ENCODE measurements at places on chromosomes 7 and 10.

DNA sequence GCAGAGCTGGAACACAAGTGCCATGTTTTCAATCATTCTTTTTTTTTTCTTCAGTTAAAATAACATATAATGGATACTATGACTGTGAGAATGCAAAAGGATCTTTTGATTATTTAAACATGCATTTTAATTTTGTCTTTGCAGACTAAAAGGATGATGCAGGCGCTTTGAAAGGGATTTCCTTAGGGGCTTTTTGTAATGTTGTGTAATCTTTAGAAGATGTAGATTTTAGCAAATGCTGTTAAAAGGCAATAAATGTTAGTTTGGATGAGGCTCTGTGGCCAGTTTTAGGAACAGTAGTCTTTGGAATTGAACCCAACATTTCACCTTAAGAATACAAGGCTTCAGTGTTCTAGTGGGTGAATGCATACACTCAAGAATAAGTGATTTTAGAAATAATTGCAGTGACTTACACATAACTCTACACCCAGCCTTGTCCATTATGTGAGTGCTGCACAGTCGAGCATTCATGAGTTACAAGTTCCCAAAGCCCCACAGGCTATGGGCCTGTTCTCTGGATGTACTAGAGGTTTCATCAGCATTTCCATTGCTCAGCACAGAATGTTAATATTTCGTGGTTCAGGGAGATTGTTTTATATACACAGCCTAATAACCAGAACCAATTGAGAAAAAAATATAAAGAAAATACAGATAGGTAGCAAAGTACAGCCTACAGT is 11.6 kb downstream of the PAPSS2 start:
- no peak for DNase-seq

DNA sequence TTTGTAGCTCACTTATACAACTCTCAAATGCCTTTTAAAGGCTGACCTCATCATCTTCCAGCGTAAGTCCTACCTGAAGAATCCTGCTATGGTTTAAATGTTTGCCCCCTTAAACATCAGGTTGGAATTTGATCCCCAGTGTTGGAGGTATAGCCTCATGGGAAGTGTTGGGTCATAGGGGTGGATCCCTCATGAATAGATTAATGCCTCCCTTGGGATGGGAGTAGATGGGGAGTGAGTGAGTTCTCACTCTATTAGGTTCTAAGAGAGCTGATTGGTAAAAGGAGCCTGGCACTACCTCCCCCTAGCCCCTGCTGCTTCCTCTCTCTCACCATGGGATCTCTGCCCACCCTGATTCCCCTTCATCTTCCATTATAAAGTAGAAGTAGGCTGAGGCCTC is 285.6 kb downstream of the FZD1 start:
- no peak for DNase-seq

GRCh38 chr7:103292122-103292521 is 5.1 kb upstream of the PMPCB start:
- no peak for DNase-seq

- DNase-seq, result no peak
These were observed 287.0 kb downstream of the WDR37 start for GRCh38 chr10:1343176-1343575.

DNA sequence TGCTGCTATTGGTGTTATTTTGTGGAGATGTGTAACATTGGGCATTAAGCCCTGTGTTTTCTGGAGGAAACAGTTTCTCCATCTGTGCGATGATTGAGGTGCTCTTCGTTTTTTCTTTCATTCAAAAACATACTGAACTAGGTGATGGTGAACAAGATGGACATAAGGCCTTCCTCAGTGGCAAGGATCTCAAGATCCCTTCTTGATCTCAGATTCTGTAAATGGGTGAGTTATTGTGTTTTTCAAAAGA is 759 bp upstream of the ELAPOR2 start:
- no peak for DNase-seq

- no peak for DNase-seq
These were observed 176.2 kb downstream of the PTPRN2 start for GRCh38 chr7:158411232-158411950.

DNA sequence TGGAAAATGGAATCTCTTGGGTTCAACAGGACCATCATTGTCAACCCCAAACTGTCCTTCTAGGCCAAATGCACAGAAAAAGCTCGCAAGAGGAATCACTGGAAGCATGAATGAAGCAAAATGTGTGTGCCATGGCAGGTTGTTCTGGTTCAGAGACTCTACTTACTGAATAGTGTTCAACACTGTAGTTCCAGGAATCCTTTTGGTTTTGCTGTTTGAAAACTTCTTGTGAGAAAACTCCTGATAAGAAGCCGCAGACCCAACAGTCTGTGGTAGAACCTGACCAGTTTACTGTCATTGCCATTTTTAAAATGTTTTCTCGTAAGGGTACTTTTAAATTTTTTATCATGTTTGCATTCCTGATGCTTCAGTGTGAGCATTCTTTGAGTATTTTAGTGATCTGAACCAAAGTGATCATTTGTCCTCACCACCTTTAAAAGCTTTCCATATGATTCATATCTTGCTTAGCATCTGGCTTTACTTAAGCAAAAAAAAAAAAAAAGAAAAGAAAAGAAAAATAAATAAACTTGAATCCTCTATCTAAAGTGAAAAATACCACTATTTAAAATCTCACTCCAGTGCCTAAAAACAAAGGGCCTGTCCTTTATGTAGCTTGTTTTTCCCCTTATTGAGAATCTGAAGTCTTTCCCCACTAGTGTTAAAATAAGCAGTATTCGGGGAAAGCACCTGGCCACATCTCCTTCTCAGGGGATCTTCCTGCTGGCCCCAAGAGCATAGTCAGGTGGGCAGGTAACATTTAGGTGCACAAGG is 92.4 kb downstream of the WNT2 start:
- DNase-seq, result no peak

- DNase-seq, result no peak
These were observed 42.8 kb upstream of the TNS3 start for GRCh38 chr7:47624689-47625088.

GRCh38 chr10:48458662-48459048 is 146.2 kb downstream of the ARHGAP22 start:
- no peak for DNase-seq

DNA sequence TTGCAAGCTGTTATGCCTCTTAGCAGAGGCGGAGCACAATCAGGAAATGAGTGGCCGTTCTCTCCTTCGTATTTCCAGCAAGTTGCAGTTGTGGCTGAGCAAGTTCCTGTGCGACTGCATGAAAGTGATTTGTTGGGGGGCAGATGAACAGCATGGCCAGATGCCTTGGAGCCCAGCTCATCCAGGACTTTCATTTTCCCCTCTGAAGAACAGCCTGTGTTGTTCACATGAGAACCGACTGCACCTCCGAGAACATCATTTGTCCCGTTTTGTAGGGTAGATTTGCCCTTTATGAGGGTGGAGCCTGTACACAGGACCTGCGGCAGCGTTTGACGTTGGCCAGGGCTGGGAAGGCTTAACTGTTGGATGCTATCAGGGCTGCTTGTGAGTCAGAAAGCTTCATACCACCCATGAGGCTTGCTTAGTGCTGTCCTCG is 4.4 kb downstream of the BAG3 start:
- DNase-seq, result no peak

- no peak for DNase-seq
These were observed 16.5 kb downstream of the FAM25A start for GRCh38 chr10:87036623-87037022.

GRCh38 chr7:139183251-139183650 is 47.8 kb upstream of the UBN2 start:
- no peak for DNase-seq

DNA sequence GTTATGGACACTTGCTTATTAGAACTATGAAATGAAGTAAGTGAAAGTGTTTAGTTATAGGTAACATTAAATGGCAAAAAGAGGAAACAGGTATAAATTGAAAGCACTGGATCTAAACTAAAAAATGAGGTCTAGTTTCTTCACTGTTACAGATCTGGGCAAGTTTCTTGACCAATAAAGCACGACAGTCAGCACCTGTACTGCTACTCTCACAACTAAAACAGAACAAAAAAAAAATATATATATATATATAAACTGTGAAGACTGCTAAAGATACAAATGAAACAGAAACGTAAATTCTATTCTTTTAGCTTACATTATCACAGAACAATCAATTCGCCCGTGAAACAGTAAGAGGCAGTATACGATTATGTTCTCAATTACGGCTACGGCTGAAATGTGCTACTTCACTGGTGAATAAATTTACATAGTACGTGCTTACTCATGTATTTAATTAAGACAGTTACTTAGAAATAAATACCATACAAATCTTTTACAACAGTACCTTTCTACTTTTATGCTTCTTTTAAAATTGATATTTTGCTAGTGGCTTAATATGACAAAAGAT is 4.2 kb downstream of the AHR start:
- peak; percentile 40 for DNase-seq

DNA sequence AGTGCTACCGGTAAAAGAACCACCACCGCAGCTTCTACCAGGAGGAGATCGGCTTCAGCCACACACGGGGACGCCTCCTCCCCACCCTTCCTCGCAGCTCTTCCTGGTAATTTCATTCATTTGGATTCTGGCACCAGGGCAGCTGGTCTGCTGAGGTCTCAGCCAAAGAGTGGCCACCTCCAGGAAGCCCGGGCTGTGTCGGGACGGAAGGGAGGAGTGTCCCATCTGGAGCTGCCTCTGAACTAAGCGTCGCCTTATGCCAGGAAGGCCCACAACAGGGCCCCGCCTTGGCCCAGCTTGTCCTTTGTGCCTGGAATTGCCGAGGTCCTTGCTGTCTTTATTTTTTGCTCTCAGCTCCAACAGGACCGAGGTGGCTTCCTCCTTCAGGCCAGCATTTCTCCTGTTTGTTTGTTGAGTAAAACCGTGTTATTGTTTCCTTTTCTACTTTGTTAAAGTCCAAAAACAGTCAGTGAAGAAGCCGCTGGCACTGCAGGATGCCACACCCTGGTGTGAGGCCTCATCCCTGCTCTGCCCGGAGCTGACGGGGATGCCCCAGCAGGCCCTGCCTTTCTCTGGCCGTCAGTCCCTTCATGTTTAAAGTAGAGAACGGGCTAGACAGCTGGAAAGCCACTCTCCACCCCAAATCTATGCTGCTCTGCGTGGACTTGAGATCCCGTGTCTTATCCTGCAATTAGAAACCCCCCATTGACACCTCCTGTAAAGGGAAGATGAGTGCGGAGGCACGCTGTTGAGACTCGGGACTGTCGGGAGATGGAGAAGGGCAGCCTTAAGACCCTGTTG is 24.5 kb upstream of the TTYH3 start:
- no peak for DNase-seq

DNA sequence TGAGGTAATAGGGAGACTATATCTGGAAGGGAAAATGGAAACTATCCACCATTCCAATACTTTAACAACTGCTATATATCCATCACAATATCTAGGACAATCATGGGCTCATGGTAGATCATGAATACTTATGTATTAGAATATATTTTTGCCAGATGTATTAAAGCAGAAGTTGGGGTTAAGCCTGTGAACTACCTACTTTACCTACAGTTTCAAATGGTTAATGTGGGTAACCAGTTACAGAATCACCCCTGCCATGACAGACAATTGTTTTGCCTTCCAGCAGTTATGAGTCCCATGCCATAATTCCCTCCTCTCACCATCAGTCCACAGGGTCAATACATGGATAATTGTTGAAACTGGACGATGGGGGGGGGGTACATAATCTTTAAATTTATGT is 29.9 kb upstream of the RAPGEF5 start:
- DNase-seq, result no peak

Data from NCI-H748 treated with DMSO at 0.1 percent for 48 hours (cell line).